ENCODE measurements at places on chromosomes 5 and 9. TPM values are rescaled to one million over a fixed set of nuclear protein-coding genes. Genes with fewer than 3 reads are reported as not detected.
A peak's percentile ranks its signal among the peaks of the same experiment; 100 is the strongest.

DNA sequence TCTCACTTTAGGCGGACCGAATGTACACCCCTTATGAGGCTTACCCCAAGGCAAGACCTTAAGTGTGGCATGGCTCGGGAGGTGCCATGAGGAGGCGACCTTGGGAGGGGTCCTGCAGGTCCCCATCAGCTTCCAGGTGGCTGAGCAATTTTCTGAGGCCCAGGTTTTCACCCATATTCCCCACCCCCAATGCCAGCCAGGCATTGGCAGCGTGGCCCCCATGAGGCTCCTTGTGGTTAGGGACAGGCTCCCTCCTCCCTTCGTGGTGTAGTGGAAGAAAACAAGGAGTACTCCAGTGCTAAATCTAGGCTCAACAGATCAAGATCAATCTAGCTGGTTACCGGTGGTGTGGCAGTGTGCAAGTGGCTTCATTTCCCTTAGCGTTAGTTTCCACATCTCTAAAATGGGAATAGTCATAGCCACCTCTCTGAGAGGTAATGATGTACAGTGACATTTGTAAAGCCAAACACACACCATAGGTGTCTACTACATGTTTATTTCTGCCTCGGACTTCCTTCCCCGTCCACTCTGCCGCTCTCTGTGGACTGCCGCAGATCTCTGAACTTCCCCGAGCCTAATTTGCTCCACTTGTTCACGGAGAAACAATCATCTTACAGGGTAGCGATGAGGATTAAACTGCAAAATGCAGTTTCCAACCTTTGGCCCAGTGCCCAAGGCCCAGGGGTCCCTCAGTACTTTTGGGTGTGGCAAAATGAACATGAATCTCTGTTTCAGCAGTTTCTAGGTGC is 8.4 kb downstream of the LHX2 start:
- DNase-seq, result no peak
- H3K27me3 ChIP-seq, result peaks cover 3% of the 10 kb centered on the region
- H3K36me3 ChIP-seq, result no peaks in the 10 kb centered on the region
- no peak overlapping the region for H3K4me3 ChIP-seq
- H3K27ac ChIP-seq, result no peak overlapping the region

The IL13 gene
- not detected for total RNA-seq

DNA sequence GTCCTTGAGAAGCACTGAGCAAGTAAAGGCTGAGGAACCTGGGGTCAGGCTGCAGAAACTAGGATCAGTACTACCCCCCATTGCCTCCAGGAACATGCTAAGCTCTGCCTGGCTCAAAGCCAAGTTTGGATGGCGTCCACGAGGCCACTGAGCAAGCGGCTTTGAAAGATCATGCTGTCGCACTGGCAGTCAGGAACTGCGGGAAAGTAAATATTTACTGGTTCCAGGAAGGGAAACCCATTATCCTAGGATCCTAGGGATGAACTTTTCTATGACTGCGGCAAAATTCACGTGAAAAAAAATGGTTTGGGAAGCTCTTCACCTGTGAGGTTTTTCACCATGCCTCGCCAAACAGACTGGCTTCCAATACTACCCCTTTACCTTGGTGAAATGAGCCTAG is 75.3 kb upstream of the PJA2 start:
- no peak overlapping the region for H3K4me3 ChIP-seq
- H3K36me3 ChIP-seq, result no peaks in the 10 kb centered on the region
- no peaks in the 10 kb centered on the region for H3K27me3 ChIP-seq

DNA sequence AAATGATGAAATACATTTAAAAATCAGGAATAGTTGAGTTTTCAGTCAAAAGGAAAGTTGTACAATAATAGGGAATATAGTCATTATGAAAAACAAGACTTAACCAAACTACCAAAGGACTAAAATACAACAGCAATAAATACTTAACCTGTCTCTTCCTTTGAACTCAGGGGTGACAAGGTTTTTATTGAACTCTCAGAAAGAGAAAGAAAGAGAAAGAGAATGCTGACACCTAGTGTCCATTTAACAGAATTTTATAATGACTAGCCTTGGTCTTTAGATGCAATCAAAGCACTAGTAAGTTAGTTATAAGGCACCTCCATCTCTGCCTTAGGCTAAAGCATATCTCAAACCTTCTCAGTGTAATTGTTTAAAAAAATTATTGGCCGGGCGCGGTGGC is 47.5 kb downstream of the UIMC1 start:
- H3K36me3 ChIP-seq, result no peaks in the 10 kb centered on the region
- no peak for DNase-seq
- no peak overlapping the region for H3K27ac ChIP-seq
- H3K4me3 ChIP-seq, result no peak overlapping the region

DNA sequence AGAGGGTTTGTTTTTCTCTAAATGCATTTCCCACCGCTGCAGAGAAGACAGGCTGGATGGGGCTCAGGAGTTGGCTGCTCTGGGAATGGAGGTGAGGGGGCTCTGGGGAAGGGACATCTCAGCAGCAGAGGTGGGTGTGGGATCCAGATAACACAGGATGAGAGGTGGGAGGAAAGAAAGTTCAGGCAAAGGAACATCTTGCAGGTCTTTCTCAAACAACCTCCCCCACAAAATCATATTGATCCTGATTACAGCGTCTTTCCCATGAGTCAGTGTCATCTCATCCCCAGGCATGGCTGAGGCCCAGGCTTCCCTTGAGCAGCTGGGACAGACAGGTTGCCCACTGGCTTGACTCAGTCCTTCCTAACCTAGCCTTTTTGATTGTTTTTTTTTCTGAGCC is 11.3 kb upstream of the ACSL6 start:
- no peak for DNase-seq
- H3K4me1 ChIP-seq, result no peaks in the 10 kb centered on the region

DNA sequence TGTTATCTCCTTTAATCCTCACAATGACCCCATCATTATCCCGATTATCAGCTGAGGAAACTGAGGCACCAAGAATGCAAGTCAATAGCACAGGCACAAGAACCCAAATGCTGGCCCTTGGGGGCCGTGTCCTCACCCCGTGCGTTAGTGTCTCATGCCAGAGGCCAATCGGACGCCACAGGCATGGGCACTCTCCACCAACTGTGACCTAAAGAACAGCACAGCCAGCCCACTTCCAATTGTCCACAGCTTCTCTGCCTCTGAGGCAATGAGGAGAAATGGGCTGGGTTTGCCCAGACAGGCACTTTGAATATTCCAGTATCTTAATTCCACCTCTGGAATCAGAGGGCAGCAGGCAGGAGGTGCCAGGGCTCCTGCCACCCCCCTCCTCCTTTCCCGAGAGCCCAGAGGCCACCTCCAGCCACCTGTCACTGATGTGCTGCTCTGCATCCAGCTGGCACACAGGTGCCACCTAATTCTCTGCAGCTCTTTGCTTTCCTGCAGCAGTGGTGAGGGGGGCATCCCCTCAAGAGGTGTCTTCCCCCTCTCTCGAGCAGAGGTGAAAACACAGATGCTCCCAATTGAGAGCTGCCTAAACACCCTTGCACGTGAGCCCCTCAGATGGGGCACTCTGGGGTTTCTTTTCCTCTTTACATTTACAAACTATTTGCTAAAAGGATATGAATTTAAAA is 107.5 kb downstream of the ROR2 start:
- H3K36me3 ChIP-seq, result no peaks in the 10 kb centered on the region
- H3K4me3 ChIP-seq, result no peak overlapping the region
- H3K27ac ChIP-seq, result no peak overlapping the region
- H3K27me3 ChIP-seq, result no peaks in the 10 kb centered on the region

DNA sequence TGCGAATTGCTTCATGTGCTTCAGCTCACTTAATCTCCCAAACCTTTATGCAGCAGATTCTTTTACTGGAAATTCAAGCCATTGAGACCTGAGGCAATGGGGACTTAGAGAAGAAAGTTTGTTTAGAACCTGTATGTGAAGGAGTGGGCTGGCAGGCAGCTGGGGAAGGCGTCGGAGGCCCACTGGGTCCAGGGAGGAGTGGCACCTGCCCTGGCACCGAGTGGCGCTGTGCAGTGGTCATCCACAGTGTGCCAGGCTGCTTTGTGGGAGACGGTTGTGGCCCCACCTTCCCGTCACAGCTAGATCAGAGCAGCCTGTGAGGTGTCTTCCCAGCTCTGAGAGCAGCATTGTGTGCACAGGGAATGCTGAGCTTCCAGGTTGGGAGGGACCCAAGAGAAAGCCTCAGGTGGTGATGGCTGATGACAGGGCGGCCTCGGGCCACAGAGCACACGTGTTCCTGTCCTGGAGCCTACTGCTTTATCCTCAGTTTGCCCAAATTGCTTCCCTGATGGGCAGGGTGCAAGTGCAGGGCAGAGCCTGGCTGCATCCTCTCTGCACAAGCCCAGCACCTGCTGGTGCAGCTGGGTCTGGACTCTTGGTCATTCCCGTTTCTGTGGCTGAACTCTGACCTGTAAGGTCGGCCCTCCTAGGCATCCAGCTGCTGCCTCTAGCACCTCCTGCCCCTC is 175.2 kb downstream of the CACNA1B start:
- no peak overlapping the region for H3K4me3 ChIP-seq
- H3K27me3 ChIP-seq, result no peaks in the 10 kb centered on the region
- no peaks in the 10 kb centered on the region for H3K4me1 ChIP-seq
- H3K27ac ChIP-seq, result no peak overlapping the region
- no peaks in the 10 kb centered on the region for H3K36me3 ChIP-seq

The FOXD4L6 gene
- total RNA-seq, result not detected

DNA sequence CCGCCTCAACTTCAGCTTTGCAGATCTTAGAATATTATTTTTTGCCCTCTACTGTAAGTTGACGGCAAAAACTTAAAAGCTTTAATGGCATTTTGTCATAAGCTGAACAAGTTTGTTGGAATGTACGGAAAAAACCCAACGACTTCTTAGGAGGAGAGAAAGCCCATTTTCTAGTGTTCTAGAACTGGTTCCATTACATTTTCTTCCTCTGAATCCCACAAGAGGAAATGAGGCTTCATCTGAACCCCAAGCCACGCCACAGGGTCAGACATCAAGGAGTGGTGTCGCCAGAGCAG is 113.7 kb downstream of the LHFPL2 start:
- no peak overlapping the region for H3K4me3 ChIP-seq
- H3K36me3 ChIP-seq, result no peaks in the 10 kb centered on the region
- no peak for DNase-seq
- peak overlapping the region; percentile 86 for H3K27ac ChIP-seq
- no peaks in the 10 kb centered on the region for H3K27me3 ChIP-seq
- peaks cover 12% of the 10 kb centered on the region for H3K4me1 ChIP-seq

The PNPLA7 gene
- total RNA-seq, result 25.1 TPM

DNA sequence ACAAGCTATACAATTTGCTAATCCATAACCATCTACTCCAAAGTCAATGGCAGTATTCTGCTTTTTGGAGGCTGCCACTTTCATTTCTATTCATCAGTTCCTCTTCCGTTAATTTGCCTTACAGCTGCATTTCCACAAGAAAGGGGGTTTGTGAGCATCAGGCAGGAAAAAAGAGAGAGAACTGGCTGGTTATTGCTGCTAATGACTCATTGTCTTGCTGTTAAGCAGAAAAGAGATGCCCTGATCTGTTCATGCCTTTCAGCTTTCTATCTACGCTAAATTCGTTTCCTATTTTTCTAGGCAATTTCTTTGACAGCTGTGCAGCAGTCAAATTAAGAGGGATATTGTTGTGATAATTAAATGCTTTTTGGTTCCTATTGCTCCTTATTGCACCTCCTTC is 65.9 kb upstream of the GNAQ start:
- H3K4me1 ChIP-seq, result no peaks in the 10 kb centered on the region
- no peak overlapping the region for H3K27ac ChIP-seq
- H3K4me3 ChIP-seq, result no peak overlapping the region
- DNase-seq, result no peak
- no peaks in the 10 kb centered on the region for H3K36me3 ChIP-seq

The SREK1 gene
- 104 TPM for total RNA-seq

The PCDHA11 gene
- 0.60 TPM for total RNA-seq

- H3K36me3 ChIP-seq, result no peaks in the 10 kb centered on the region
- no peak for DNase-seq
- H3K27ac ChIP-seq, result no peak overlapping the region
- no peak overlapping the region for H3K4me3 ChIP-seq
- H3K4me1 ChIP-seq, result no peaks in the 10 kb centered on the region
These were observed 12.8 kb upstream of the NDFIP1 start for GRCh38 chr5:142095651-142096330.

The SLC6A3 gene
- total RNA-seq, result 0.20 TPM

DNA sequence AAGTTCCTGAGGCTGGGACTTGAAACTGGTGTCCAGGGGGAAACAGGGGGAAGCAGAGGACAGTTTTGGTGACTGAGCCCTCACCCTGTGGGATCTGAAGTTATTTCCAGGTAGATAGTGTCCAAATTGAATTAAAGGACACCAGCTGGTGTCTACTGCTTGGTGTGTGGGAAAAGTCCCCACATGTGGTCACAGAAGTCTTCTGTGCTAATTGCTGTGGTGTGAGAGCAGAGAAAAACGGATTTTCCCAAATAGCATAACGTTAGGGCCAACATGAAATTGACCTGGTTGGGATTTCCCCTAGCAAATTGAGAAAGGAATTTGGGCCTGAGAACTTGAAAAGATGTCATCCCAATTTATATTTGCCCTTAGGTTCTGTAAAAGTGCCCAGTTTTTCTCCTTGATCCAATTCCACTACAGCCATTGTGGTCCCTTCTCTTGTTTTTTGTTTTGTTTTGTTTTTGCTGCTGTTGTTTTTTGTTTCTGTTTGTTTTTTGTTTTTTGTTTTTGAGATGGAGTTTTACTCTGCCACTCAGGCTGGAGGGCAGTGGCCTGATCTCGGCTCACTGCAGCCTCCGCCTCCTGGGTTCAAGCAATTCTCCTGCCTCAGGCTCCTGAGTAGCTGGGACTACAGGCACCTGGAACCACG is 5.6 kb upstream of the STARD4 start:
- no peaks in the 10 kb centered on the region for H3K27me3 ChIP-seq
- no peaks in the 10 kb centered on the region for H3K36me3 ChIP-seq
- H3K27ac ChIP-seq, result no peak overlapping the region
- H3K4me1 ChIP-seq, result no peaks in the 10 kb centered on the region
- no peak for DNase-seq

DNA sequence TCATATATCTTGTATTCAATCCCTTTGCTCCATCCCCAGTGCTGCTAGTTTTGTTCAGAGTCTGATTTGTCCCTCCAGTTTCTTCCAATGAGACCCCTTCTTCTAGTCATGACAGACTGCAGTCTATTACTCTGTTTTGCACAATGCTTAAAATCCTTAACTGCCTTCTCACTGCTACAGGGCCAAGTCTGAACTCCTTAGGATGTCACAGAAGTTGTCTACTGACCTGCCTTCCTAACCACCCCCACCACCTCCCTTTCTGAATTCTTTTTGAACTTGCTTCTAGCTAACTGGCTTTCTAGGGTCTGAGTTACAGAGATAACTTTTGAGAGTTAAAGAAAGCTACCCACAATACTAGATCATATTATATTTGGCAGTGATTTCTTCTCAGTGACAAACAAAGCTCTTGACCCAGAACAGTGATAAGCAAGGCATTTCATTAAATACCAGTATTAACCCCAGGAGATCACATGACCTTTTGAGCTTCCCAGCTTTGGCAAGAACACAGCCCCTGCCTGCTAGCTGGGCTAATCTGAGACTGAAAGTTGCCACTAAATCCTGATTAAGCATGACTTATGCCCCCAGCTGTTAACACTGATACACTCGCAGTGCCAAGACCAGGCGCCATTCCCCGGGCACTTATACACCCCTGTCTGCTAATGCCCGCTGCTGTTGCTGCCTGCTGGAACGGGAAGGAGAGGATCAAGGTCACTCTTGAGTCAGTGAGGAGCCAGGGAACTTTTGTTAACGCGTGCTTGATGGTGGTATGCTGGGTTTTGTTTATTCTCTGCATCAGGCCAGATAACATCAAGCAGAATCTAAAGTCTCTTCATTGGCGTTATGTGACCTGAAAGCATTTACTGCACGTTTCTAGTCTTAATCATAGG is 36.4 kb upstream of the ADAMTSL1 start:
- peaks cover 25% of the 10 kb centered on the region for H3K4me1 ChIP-seq
- H3K27ac ChIP-seq, result peak overlapping the region; percentile 74
- H3K4me3 ChIP-seq, result peak overlapping the region; percentile 37
- no peaks in the 10 kb centered on the region for H3K36me3 ChIP-seq
- no peak for DNase-seq
- H3K27me3 ChIP-seq, result no peaks in the 10 kb centered on the region

The SPTLC1 gene
- total RNA-seq, result 79.3 TPM

The TIGD6 gene
- total RNA-seq, result 8.3 TPM
